Body of pancreas (tissue), 4 donors: ENCODE measurements at places on chromosomes 5 and 9. TPM values are rescaled to one million over a fixed set of nuclear protein-coding genes. Genes with fewer than 3 reads are reported as not detected.

- no peak overlapping the region for H3K27ac ChIP-seq
- H3K36me3 ChIP-seq, result no peaks in the 10 kb centered on the region
- no peaks in the 10 kb centered on the region for H3K27me3 ChIP-seq
- H3K4me1 ChIP-seq, result no peaks in the 10 kb centered on the region
Measured at GRCh38 chr9:126758916-126759585, 45.8 kb upstream of the ZBTB43 start.

DNA sequence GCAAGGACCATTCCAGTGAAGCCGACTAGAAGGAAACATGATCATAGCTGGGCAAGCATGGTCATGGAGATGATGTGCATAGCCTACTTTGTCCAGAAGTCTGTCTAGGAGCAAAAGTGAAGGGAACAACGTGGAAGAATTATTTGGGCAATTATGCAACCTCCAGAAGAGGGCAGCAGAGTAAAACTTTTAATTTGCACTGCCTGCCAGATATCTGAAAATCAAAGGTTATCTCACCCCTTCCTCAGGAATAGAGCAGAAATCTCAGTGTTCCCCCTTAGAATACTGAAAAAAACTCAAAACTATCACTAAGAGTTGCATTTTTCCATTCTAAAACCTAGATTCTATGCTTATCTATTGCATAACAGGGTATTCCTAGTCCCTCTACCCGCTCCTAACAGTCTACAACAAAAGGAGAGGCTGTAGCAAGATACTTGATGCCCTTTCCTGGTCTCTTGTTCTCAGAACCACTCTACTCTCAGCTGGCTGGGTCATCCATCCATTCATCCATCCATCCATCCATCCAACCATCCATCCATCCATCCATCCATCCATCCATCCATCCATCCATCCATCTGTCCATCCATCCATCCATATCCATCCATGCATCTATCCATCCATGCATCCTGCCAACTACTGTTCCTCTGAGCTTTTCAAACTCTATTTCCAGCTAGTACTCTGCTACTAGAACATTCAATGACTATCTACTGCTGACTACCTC, 8.4 kb upstream of the SETD9 start:
- no peaks in the 10 kb centered on the region for H3K36me3 ChIP-seq
- H3K4me1 ChIP-seq, result no peaks in the 10 kb centered on the region
- H3K27ac ChIP-seq, result no peak overlapping the region

GRCh38 chr5:32017692-32018367, 156.3 kb downstream of the GOLPH3 start:
- no peak overlapping the region for H3K4me3 ChIP-seq
- no peak overlapping the region for H3K27ac ChIP-seq
- DNase-seq, result no peak
- H3K4me1 ChIP-seq, result no peaks in the 10 kb centered on the region
- no peaks in the 10 kb centered on the region for H3K27me3 ChIP-seq
- no peaks in the 10 kb centered on the region for H3K36me3 ChIP-seq

- H3K4me1 ChIP-seq, result no peaks in the 10 kb centered on the region
- no peaks in the 10 kb centered on the region for H3K27me3 ChIP-seq
- DNase-seq, result no peak
Measured at GRCh38 chr5:151886546-151887275, 37.9 kb downstream of the GLRA1 start.

DNA sequence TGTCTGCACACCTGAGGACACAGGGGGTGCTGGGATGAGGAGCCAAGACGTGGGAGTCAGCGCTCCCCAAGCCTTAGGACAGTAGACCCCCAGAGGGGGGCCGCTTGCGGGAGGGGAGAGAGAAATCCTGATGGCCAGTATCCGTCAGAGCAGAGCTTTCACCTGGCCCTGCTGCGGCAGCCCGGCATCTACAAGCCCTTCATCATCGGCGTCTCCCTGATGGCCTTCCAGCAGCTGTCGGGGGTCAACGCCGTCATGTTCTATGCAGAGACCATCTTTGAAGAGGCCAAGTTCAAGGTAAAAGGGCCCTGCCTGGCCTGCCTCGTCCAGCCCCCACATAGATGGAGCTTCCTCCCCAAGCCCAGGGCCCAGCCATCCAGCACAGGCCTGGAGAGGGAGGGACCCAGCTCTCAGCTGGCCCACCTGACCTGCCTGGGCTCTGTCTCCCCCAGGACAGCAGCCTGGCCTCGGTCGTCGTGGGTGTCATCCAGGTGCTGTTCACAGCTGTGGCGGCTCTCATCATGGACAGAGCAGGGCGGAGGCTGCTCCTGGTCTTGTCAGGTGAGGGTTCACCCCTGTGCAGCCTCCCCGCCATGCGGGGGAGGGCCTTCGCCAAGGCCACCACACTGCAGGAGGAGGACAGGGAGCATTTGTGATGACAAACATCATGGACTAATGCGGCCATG, 6.7 kb downstream of the SLC2A8 start:
- no peak overlapping the region for H3K4me3 ChIP-seq
- peaks cover 3% of the 10 kb centered on the region for H3K4me1 ChIP-seq
- no peaks in the 10 kb centered on the region for H3K27me3 ChIP-seq
- H3K27ac ChIP-seq, result no peak overlapping the region
- H3K36me3 ChIP-seq, result no peaks in the 10 kb centered on the region

DNA sequence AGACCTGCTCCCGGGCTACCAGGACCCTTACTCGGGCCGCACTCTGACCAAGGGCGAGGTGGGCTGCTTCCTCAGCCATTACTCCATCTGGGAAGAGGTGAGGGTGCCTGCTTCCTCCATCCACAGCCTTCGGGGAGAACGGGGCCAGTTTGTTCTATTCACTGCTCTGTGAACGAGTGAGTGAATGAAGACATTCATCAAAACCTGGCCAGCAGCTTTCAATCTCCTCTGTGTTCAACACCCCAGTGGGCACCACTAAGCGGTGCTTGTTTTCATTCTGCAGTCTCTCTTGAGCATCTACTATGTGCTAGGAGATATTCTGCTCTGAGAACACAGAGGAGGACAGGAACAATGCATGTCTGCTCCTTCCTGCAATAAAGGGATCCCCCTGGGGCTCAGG, 10.6 kb downstream of the CERCAM start:
- H3K27me3 ChIP-seq, result no peaks in the 10 kb centered on the region
- no peak overlapping the region for H3K4me3 ChIP-seq
- no peaks in the 10 kb centered on the region for H3K36me3 ChIP-seq
- DNase-seq, result no peak
- H3K27ac ChIP-seq, result no peak overlapping the region

- no peaks in the 10 kb centered on the region for H3K4me1 ChIP-seq
- no peaks in the 10 kb centered on the region for H3K36me3 ChIP-seq
- no peak for DNase-seq
Measured at GRCh38 chr5:2302169-2302568, 419.4 kb upstream of the IRX4 start.

GRCh38 chr5:15933259-15934207, 246.1 kb downstream of the MARCHF11 start:
- H3K36me3 ChIP-seq, result no peaks in the 10 kb centered on the region
- H3K4me3 ChIP-seq, result no peak overlapping the region
- H3K4me1 ChIP-seq, result no peaks in the 10 kb centered on the region
- DNase-seq, result no peak
- H3K27ac ChIP-seq, result no peak overlapping the region

GRCh38 chr5:103973669-103974068, 411.1 kb upstream of the NUDT12 start:
- no peaks in the 10 kb centered on the region for H3K36me3 ChIP-seq
- DNase-seq, result no peak
- H3K27me3 ChIP-seq, result no peaks in the 10 kb centered on the region
- H3K4me1 ChIP-seq, result no peaks in the 10 kb centered on the region

- no peaks in the 10 kb centered on the region for H3K4me1 ChIP-seq
- no peak overlapping the region for H3K4me3 ChIP-seq
- no peaks in the 10 kb centered on the region for H3K27me3 ChIP-seq
Measured at GRCh38 chr9:89901920-89902319, 297.1 kb downstream of the GADD45G start.

- H3K4me3 ChIP-seq, result no peak overlapping the region
- no peaks in the 10 kb centered on the region for H3K36me3 ChIP-seq
- no peaks in the 10 kb centered on the region for H3K4me1 ChIP-seq
- H3K27me3 ChIP-seq, result no peaks in the 10 kb centered on the region
Measured at GRCh38 chr9:13778631-13779030, 499.1 kb upstream of the MPDZ start.

DNA sequence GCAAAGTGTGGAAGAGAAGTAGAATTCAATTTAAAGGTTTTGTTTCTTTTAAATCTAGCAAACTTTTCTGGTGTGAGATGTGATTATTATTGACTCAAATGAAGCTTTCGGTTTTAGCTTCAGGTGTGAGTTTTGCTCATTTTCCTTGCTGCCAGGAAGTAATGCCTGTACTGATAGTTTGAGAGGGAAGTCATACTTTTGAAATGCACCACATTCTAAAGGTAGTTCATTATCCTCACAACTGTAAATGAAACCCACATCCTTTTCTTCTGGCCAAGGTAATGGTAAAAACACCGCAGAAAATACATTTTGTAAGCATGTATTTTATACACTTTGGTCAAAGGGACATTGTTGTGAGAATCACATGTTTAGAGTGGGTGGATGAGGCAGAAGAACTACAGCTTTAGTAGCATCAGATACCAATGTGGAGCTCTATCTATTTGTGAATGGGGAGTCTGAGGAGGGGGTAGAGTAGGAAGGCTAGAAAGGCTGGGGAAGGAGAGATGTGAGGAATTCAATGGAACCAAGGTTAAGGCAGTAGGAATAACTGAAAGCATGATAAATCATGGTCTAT, 167.0 kb upstream of the CDKN2B start:
- no peak overlapping the region for H3K4me3 ChIP-seq
- H3K4me1 ChIP-seq, result no peaks in the 10 kb centered on the region
- no peaks in the 10 kb centered on the region for H3K27me3 ChIP-seq
- DNase-seq, result no peak
- no peaks in the 10 kb centered on the region for H3K36me3 ChIP-seq

DNA sequence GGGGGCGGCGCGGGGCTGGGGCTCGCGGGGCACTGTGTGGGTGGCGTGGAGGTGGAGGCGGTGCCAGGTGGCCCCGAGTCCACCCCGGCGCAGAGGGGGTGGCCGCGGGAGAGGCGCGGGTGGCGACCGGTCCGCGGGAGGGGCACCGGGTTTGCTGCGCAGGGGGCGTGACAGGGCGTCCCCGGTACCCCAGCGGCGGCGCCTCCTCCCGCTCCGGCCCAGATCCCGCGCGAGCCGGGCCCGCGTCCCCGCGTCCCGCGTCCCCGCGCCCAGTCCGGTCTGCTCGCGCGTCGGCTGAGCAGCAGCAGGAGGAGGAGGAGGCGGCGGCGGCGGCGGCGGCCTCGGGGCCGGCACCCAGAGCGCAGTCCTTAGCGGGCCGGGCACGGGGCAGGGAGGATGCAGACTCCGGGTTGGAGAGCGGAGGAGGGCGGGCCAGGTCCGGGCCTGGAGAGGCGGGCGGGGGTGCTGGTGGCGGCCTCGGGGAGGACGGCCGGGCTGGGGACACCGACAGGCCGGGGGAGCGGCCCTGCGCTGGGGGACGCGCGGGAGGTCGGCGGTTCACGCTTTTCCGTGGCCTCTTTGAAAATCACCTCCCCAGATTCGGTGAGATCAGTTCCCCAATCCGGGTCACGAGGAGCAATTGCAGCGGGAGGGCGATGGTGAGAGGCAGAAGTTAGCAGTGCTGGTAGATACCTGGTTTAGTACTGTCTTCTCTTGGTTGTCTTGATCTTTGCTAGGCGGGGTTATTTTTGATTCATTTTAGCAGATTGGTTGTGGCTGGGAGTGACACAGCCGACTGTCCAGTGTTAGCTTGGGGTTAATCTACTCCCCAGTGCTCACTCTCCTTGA, 1.7 kb downstream of the TRIO start:
- H3K36me3 ChIP-seq, result no peaks in the 10 kb centered on the region
- peak overlapping the region; percentile 45 for H3K4me3 ChIP-seq
- peaks cover 46% of the 10 kb centered on the region for H3K4me1 ChIP-seq

- H3K4me3 ChIP-seq, result no peak overlapping the region
- H3K27ac ChIP-seq, result no peak overlapping the region
- H3K36me3 ChIP-seq, result no peaks in the 10 kb centered on the region
Measured at GRCh38 chr5:25150819-25151218, 506.0 kb upstream of the CDH10 start.

DNA sequence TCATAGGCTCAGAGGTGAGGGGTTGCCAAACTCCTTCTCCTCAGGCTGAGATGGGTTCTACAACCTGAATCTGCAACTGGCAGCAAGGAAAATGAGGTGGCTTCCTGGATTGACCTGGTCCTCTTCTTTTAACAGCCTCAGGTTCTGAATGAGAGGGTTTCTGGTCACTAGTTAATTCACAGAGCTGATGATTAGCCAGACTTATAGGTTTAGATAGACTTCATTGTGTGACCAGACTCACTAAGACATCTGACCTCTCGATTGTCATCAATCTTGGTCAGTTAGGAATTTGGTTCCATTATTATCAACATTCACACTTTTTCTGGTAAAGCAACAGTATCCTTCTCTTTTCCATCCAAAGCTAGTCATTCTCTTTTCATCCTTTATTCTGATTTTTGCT, 257.9 kb downstream of the PAPPA start:
- H3K27me3 ChIP-seq, result no peaks in the 10 kb centered on the region
- H3K4me3 ChIP-seq, result no peak overlapping the region
- H3K4me1 ChIP-seq, result no peaks in the 10 kb centered on the region
- DNase-seq, result no peak
- no peaks in the 10 kb centered on the region for H3K36me3 ChIP-seq
- no peak overlapping the region for H3K27ac ChIP-seq

GRCh38 chr5:158874792-158875191, 224.9 kb downstream of the EBF1 start:
- no peak overlapping the region for H3K4me3 ChIP-seq
- H3K36me3 ChIP-seq, result no peaks in the 10 kb centered on the region

- no peaks in the 10 kb centered on the region for H3K27me3 ChIP-seq
- no peak overlapping the region for H3K4me3 ChIP-seq
- DNase-seq, result no peak
- H3K27ac ChIP-seq, result no peak overlapping the region
- H3K4me1 ChIP-seq, result no peaks in the 10 kb centered on the region
Measured at GRCh38 chr9:116275418-116276195, 122.0 kb downstream of the PAPPA start.

DNA sequence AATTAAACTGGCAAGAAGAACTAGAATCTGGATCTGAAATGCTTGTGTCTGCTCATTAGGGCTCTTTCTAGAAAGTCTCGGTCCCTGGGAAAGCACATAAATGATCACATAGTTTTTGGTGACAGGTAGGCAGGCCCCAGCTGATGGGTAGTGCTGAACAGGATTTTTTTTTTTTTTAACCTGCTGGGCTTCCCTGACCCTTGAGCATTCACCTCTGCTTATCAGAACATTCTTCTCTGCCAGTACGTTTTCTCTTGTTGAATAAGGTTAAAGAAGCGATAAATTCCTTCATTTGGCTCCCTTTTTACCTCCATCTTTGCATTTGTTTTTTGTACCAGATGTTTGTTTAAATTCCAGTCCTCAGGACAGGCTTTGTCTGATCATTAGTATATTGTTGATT, 8.8 kb downstream of the KDM4C start:
- H3K4me1 ChIP-seq, result peaks cover 31% of the 10 kb centered on the region
- no peak for DNase-seq
- no peaks in the 10 kb centered on the region for H3K27me3 ChIP-seq
- no peak overlapping the region for H3K27ac ChIP-seq
- H3K36me3 ChIP-seq, result no peaks in the 10 kb centered on the region

The PCDHGB1 gene
- total RNA-seq, result 6.9 TPM

The ABO gene
- total RNA-seq, result 9.2 TPM

The ZNF454 gene
- 4.2 TPM for total RNA-seq

The PRR16 gene
- total RNA-seq, result 0.78 TPM

The PTGDS gene
- 17.8 TPM for total RNA-seq
